ENCODE measurements at places on chromosomes 3 and 15.

DNA sequence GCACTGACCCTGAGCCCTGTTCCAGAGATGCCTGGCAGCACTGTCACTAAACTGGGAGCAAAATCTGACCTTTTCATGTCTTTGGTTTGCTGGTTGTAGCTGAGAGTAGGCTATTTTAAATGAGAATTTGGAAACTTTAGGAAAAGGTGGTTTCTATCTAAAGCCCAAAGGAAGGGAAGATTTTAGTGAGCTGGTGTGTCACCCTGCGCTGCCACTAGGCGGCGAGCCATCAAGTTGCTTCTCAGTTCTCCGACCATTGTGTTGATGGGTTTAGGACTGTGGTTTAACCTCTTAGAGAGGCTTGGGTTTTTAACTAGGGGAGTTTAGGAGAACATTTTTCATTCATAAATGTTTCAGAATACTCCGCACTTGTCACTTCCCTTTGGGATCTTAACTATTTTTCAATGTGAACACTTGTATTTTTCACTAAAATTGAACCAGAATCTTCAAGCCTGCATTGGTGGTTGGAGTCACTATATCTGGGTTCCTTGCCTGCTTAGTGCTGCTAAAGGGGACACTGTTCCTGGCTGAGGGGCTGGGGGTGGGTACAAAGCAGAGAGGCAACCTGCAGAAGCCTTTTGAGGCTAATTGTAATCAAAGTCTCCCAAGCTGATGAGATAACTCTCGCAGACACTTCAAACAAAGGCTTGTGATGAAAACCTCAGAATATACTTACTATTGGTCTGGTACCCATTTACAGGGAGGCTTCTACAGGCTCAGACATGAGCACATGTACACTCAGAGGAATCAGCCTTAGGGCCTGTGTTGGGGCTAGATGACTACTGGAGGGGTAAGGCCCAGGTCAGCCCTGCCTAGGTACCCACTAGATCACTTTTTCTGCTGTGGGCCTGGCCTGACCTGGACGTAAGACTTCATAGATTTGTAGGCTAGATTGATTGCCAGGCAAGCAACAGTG lies 16.8 kb downstream of the EXOSC7 start:
- no peak for DNase-seq

- no peak for DNase-seq
Measured at GRCh38 chr15:92417716-92418115, 24.0 kb downstream of the ST8SIA2 start.

- DNase-seq, result no peak
Measured at GRCh38 chr15:94119298-94119811, 112.0 kb upstream of the MCTP2 start.

- no peak for DNase-seq
Measured at GRCh38 chr3:80470433-80470832, 702.6 kb upstream of the ROBO1 start.

DNA sequence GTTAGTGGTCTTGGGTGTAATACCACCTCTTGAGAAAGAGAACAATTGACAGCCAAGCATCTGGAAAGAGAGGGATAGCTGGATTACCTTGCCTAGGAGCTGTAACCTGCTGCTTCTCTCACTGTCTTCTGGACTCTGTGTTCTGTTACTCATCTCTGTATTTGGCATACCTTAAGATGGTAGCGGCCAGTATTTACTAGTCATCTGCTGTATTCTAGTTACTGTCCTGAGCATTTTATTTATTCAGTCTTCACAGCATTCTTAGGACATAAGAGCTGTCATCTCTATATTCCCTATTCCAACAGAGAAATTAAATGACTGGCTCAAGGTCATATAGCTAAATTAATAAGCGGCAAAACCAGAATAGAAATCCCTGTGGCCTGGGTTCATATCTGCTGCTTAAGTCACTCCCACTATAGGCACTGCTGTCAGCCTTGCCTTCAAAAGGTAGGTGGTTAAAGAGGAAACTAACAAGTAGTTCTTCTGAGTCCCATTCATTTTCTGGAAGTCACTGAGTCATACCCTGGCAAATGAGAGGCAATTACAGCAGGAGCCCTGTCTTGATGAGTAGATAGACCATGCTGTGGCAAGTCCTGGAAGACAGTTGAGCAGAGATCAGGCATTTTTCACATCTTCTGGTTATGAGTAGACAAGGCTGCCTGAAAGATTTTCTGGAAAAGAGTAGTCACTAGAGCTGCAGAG lies 68.2 kb downstream of the RAB7A start:
- DNase-seq, result no peak

- DNase-seq, result no peak
Measured at GRCh38 chr15:81293728-81294515, 30.0 kb downstream of the STARD5 start.

DNA sequence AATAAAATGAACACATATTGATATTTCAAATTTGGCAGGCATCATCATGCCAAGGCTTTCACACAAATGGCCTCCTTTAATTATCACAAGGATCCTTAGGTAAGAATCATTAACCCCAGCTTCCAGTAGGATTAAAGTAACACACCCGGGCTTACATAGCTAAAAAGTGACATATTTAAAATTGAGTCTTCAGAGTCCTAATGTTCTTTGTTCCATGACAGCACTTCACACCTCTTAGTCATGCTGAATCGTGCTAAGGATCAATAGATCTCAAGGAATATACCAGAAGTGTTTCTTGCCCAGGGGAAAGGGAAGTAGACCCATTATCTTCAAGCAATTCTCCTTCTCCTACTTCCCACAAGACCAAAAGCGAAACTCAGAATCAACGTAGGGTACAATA lies 76.6 kb upstream of the SOX2 start:
- no peak for DNase-seq

- no peak for DNase-seq
Measured at GRCh38 chr3:120198305-120198878, 86.6 kb downstream of the GPR156 start.

GRCh38 chr3:176988795-176989194 lies 208.5 kb downstream of the TBL1XR1 start:
- DNase-seq, result no peak

DNA sequence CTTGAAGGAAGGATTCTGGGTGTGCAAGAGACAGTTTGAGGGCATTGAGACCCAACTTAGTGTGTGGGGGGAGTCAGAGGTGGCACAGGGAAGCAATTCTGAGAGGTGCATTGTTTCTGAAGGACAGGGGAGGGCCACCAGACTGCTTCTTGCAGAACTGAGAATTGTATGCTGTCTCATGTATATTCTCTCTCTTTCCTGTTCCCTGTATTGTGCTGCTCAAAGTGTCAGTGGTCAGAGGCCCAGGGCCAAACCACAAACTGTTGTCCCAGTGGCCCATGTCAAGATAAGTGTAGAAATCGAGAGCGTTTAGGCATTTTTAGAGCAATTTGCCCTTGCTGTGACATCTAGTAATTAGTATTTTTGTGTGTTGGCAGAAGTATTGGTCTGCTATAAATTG lies 567.1 kb downstream of the EDEM1 start:
- DNase-seq, result no peak

GRCh38 chr3:150049317-150049716 lies 78.6 kb upstream of the PFN2 start:
- DNase-seq, result no peak

DNA sequence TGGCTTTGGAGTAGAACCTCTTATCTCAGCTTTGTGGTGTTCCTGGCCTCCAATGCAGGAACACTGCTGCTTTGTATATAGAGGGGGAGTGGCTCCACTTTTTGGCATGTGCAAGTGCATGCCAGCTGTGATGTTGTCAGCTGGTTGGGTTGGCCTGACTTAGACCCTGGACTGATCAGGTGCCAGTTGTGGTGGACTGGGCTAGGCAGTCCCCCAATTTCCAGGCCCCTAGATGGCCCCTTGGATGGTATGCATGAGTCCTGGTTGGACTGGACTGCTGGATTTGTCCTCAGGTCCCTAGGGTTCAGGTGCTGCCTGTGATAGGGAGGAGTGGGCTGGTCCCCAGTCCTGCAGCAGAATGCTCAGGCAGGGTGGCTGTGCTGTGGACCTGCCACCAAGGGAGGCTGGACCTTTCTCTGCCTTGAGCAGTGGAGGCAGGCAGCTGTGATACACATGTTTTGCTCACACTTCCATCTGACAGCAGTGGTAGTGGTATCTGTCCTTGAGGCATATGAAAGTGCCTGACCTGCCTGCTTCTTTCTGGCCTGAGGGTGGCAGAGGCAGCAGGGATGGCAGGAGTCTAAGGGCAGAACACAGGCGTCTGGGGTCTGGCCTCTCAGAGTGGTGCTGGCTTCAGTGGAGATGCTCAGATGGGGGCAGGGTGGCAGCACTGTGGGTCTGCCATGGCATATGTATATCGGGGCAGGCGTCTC lies 74.8 kb downstream of the STXBP5L start:
- no peak for DNase-seq

DNA sequence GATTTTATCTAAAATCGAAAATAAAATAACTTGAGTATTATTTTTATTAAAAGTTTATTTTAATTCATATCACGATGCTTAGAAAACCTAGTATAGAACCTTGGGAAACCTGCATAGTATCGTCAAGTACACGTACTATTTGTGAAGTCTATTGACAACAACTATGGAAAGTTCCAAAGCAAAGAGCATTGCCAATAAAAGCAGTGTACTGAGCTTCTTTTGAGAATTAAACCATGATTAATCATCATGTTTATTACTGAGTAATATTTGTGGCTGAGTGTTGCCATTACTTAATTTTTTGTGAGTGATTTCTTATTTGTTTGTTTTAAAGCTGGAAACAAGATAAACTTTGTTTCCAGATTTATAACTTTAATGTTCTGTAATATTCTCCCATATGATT lies 674.1 kb downstream of the CADM2 start:
- DNase-seq, result no peak

DNA sequence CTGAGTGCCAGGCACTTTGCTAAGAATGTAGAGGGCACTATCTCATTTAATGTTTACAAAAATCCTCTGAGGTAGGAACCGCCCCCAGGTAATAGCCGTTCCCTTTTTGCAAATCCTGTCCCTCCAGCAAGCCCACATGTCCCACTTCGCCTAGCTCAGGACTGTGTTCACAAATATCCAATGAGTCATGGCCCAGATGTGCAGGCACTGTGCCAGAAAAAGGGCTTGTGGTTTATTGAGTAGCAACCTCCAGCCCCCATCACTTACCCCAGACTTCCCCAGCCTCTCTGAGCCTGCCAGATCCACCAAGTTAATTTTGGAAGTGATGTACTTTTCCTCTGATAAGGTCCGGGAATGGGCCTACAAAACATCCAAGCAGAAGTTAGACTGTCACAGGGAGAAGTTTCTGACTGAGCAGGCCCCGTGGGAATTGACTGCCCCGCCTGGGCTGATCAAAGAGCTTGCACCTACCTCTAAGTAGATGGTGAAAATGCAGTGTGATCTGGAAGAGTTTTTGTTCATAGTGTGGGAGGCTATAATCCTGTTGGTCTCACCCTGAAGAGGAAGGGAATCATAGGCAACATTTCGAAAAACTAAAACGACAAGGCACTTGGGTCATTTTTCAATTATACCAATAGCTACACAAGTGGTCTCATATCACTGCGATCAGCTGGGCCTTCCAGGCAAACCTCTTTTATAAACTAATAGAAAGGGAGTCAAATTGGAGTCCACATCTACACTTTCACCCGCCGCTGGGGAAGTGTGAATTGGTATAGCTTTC lies 15.7 kb downstream of the KIF9 start:
- DNase-seq, result peak; percentile 98

GRCh38 chr3:152797751-152798432 lies 37.0 kb upstream of the P2RY1 start:
- DNase-seq, result no peak

DNA sequence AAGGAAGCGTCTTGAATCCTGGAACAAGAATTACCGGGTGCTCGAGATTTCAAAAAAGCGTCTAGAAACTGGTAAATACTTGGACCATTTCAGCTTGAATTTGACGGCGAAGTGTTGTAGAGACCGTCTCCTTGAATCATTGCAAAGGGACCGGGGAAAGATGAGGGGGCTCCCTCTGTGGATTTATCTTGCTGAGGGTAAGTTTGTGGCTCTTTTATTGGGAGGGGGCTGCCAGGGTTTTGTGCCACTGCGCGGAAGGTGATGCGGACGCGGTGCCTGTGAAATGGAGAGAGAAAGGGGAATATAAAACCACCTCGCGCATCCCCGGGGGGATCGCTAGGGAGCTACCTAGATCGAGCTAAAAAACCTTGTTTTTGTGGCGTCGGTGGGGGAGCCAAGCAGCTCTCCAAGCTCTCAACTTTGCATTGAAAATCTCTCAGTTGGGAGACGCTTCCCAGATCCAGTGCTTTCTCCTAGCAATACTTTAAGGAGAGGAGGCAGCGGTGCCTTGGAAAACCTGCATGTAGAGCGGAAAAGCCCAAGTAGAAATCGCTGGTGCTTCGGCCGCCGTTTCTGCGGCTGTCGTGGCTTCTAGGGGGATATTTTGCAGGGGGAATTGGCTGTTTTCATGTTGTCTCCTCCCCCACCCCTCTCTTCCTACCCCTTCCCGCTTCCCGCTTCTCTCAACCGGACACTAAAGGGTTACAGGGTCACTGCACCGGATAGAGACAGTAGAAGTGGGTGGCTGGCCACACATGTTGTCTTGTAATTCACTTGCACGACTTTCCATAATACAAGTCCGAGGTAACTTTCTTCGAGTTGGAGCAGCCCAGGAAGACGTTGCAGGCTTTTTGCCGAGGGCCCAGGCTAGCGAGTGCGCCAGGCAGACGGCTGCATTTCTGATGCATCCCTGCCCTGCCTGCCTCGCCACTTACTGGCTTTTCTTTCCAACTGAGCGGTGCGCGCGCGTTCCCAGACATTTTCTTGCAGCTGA lies 187.6 kb downstream of the NLGN1 start:
- DNase-seq, result peak; percentile 16

DNA sequence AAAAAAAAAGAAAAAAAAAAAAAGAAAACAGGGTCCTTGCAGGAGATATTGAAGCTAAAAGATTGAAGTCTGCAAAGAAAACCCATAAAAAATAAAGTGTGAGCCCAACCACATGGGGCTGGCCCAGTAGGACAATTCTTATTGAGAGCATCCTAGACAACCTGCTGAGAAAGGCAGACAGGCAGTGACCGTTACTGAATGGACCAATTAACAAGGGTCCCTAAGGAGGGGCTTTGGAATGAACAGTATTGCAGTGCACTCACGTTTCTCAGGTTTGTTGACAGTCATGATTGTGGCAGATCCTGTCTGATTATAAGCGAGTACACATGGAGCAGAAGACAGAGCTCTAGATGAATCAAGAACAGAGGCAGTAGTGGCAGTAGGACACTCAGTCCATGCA lies 168.6 kb downstream of the LSAMP start:
- no peak for DNase-seq

DNA sequence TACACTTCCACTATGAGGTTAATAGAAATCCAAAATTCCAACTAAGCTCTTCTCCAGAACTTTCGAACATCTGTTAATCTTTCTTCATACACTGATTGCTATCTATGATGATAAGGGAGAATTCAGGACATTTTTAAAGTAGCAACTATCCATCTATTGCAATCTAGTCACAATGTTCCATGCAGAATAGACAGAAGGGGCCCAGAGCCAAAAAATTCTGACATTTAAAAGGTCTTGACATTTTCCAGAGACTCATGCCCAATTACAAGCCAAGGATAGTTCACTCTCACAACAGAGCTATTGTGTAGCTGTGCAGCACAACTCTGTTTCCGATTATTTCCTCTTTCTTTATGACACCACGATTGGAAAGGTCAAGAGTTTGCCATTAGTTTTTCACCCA lies 999.7 kb upstream of the ALCAM start:
- no peak for DNase-seq

GRCh38 chr15:80461356-80462095 lies 57.3 kb downstream of the ARNT2 start:
- DNase-seq, result no peak

- DNase-seq, result no peak
Measured at GRCh38 chr3:170746175-170746942, 123.6 kb downstream of the RPL22L1 start.
